Hematopoietic multipotent progenitor cell (in vitro differentiated cells): ENCODE measurements at places on chromosomes 4 and X. TPM values are rescaled to one million over a fixed set of nuclear protein-coding genes. Genes with fewer than 3 reads are reported as not detected.

NEIL3 gene
- 1.3 TPM for total RNA-seq

- DNase-seq: peak; percentile 83
Observed at GRCh38 chr4:46844325-46844917, 64.6 kb downstream of the COX7B2 start.

DNA sequence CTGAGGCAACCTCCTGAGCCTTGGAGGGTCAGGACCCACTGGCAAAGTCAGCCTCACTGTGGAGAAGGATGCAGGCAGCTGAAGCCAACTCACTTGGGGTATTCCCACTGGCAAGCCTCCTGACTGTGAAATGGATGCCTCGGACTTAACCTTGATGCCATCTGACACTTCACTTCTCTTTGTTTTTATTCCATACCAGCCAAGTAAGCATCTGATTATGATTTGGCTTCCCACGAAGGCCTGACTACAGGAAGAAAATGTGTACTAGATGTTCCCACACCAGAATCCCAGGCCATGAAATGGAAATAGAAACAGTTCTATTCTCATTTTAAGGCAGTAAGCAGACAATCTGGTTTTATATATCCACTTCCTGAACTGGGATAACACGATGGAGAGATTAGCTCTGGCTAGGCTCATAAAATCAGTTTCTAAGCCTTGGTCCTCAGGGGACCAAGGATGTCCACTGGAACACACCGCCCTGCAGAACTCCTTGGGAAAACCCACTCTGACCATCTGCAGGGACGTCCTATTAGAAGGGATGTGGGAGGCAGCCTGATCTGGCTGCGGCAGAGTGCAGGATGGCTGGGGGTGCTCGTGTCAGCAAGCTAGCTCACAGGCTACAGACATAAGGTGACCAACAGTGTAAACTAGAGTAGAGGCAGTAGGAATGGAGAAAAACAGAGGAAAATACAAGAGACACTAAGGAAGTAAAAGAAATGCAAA, 89.3 kb downstream of the TSPAN5 start:
- no peak for DNase-seq

MSX1 gene
- under 0.01 TPM for total RNA-seq

- no peak for DNase-seq
Observed at GRCh38 chrX:8867406-8867805, 66.2 kb upstream of the FAM9A start.

GRIPAP1 gene
- 24.2 TPM for total RNA-seq
